ENCODE measurements at places on chromosomes 13 and 19. TPM values are rescaled to one million over a fixed set of nuclear protein-coding genes. Genes with fewer than 3 reads are reported as not detected.

DNA sequence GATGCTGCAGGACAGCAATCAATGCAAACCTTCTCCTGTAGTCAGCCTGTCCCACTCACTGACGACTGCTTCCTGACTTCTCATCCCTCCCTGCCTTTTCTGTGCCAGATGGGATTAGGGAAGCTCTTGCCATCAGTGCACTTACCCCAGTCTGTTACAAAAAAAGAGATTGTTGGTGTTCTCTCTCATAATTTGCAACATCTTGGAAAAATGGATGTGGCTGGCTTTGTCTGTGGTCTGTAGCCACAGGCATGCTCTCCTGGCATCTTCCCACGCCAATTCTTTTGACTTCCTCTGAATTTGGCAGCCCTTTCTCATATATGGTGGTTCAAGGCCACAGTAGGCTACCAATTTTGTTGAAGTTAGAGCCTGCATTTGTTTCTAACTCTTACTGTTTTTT is 11.6 kb upstream of the HTR2A start:
- H3K36me3 ChIP-seq = no peaks in the 10 kb centered on the region
- DNase-seq = no peak
- peaks cover 31% of the 10 kb centered on the region for H3K27me3 ChIP-seq
- H3K27ac ChIP-seq = no peak overlapping the region
- H3K4me1 ChIP-seq = no peaks in the 10 kb centered on the region

Gene PVR
- 62.0 TPM for total RNA-seq

DNA sequence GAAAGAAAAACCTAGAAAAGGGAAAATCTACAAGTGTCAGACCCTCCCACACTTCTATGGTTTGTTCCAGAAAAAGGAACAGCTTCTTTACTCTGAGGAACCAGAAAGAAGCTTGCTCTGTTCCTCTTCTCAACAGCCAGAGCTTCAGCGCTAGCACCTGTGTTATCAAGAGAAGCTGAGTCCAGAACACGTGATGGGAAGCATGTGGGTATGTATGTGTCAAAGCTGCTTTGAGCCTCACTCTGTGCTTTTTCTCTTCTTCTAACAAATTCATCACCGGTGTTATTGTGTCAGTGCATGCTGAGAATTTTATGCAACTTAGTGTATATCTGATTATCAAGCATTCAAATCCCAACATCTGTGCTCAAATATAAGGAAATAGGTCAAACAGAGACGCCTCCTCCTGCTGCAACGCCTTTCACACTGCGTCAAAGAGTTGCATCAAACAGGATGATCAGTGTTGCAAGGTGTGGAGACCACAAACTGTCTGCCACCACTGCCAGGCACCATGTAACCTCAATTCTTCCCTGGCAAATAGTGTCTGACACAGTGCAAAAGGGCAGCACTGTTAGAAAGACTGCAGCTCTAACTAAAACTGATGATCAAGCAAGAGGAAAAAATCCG is 83.9 kb downstream of the LRRC63 start:
- H3K4me1 ChIP-seq = peaks cover 6% of the 10 kb centered on the region
- H3K27me3 ChIP-seq = no peaks in the 10 kb centered on the region
- no peak overlapping the region for H3K27ac ChIP-seq
- no peak for DNase-seq
- no peaks in the 10 kb centered on the region for H3K36me3 ChIP-seq

Gene FCGBP
- 5.7 TPM for total RNA-seq

- peaks cover 3% of the 10 kb centered on the region for H3K4me1 ChIP-seq
- H3K36me3 ChIP-seq = no peaks in the 10 kb centered on the region
- no peak overlapping the region for H3K27ac ChIP-seq
- H3K4me3 ChIP-seq = no peak overlapping the region
- no peak for DNase-seq
- H3K27me3 ChIP-seq = no peaks in the 10 kb centered on the region
Measured at GRCh38 chr13:26480246-26480855, 77.1 kb upstream of the WASF3 start.

- H3K36me3 ChIP-seq = no peaks in the 10 kb centered on the region
- no peaks in the 10 kb centered on the region for H3K27me3 ChIP-seq
- no peak overlapping the region for H3K27ac ChIP-seq
Measured at GRCh38 chr19:27741236-27741635, 1471.7 kb downstream of the UQCRFS1 start.

Measured in HCT116 (cell line).